Epithelial cell of proximal tubule (primary cell): ENCODE measurements at places on chromosomes 7 and 10. TPM values are rescaled to one million over a fixed set of nuclear protein-coding genes. Genes with fewer than 3 reads are reported as not detected.
A peak's percentile ranks its signal among the peaks of the same experiment; 100 is the strongest.

GRCh38 chr7:107692501-107692900, 31.9 kb downstream of the SLC26A4 start:
- no peak for DNase-seq

KIFBP gene
- 51.4 and 69.2 TPM in 2 replicates for total RNA-seq

- no peak for DNase-seq
Measured at GRCh38 chr10:22900841-22901601, 26.8 kb upstream of the ARMC3 start.

DNA sequence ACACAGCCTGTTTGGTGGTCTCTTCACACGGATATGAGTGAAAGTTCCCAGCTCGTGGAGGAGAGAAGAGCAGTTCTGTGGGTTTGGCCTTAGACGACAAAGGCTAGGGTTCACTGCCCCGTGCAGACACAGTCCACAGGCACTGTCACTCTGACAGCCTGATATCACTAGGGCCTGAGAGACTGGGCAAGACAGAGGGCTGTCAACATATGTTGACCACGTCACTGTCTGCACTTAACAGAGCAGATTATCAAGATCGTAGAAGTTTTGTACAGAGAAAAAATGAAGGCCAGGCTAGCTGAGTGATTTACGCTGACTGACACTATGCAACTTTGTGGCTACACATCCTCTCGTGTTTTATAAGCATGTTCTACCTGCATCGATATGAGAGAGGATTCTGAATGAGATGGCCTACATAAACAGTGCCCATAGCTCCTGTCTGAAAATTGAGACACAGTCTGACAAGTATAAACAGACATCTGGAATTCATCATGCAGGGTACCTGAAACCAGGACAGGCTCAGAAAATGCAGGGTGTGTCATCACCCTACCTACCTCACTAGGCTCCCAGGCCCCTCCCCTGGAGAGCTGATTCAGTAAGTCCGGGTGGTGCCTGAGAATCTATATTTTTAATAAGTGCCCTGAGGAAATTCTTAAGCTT, 120.0 kb downstream of the SGMS1 start:
- DNase-seq = no peak

DNA sequence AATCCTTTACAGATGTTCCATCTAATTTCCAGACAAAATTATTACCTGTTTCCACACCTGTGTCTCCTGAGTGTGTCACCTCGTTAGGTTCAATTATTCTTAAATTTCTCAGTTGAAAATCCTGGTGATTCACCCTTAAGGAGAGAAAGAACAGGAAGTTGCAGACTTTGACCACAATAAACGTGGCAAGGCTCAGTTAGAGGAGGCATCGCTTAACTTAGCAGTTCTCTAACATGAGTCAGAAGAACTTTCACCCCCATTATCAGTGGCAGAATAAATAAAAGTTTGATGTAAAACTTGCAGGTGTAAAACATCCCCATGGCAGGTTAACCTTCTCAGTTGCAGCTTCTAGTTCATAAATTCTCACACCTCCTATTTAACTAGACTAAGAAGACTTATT, 8.3 kb downstream of the XPNPEP1 start:
- DNase-seq = peak; percentile 83

GRCh38 chr10:110510086-110510485, 12.4 kb downstream of the DUSP5 start:
- no peak for DNase-seq

- DNase-seq = no peak
Measured at GRCh38 chr10:94092848-94093247, 99.1 kb downstream of the PLCE1 start.

GRCh38 chr7:42910306-42910705, 1.6 kb downstream of the C7orf25 start:
- no peak for DNase-seq

CXCL12 gene
- 0.46 and 0.94 TPM in 2 replicates for total RNA-seq

DNA sequence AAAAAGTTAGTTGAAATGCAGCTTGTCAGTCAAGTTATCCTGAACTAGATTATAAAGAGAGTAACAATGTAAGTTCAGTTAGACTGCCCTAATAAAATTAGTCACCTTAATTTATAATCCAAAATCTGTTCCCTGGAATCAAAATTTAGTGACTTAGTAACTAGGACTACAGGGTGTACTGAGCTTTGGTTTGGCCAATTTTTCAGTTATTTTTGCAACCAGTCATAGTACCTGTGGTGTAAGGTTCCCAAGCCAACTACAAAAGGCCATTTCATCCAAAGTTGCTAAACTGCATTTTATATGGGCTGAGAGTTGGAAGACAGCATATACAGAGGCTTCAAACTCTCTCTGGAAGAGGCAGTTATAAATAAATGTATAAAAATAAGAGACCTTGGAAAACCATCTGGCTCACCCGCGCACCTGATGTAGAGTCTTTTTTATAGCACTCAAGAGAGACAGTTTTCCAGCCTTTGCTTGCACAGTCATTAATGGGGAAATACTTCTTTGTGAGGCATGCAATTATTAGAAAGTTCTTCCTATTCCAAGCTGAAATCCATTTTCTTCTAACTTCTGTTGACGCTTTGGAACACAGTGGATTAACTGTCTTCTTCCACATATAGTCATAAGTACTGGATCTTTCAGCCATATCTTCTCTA, 59.2 kb downstream of the PUS7 start:
- no peak for DNase-seq

RBP3 gene
- not detected in 2 replicates for total RNA-seq

- DNase-seq = no peak
Measured at GRCh38 chr7:115068220-115068619, 146.3 kb downstream of the MDFIC start.

DNA sequence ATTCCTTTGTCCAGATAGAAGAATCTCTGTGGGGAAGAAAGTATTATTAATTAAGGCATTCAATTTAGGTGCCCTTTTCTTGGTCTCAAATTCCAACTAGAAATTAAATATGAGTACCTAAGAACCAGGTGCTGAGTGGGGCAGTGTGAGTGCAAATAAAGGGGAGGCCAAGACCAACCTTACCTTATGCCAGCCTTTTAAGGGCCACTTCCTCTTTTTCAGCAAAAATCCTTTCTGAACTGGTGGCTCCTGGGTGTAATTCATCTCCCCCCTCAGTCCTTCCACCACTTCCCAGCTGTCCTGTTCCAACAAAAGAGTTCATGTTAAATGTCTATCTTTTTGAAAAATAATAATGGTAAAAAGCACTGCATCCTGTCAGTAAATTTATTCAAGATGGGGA, 108.2 kb downstream of the OSBPL3 start:
- no peak for DNase-seq

DNA sequence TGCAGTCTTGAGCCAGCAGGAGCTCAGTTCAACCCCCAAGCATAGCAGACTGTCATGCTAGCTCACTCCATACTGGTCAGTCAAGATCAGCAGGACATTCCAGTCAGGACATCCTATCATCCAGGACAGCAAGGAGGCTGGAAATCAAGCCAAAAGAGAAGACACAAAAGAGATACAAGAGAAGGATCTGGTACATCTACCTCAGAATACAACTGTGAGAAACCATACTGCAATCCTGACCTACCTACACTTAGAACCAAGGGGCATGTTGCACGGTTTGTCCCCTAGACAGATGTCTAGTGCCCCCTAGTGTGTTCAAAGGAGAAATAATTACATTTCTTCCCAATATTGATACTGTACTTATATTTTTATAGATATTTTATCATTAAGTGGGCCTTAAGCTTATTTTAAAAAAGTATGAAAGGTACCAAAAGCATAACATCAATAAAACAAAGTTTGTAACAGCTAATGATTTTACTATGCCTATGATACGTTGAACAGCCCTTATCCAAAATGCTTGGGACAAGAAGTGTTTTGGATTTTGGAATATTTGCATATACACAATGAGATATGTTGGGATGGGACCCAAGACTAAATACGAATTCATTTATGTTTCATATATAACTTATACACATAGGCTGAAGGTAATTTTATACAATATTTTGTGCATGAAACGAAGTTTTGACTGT, 26.7 kb downstream of the ERCC6 start:
- DNase-seq = peak; percentile 0

DNA sequence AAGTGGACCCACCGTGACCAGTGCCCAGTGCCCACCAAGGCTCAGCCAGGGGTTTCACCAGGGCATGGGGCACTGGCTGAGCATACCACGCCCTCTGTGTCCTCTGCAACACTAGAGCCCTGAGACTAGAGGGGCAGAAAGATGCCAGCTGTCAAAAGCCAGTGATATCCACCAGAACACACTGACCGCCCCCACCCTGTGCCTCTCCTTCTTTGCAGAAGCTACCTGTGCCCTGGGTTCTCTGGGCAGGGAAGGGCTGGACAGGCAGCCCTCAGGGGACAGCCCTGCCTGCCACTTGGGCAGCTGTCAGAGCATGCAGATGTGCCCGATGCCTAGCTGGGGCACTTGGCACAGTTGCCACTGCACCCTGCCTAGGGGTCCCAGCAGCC, 494 bp downstream of the VSIR start:
- DNase-seq = no peak

DNA sequence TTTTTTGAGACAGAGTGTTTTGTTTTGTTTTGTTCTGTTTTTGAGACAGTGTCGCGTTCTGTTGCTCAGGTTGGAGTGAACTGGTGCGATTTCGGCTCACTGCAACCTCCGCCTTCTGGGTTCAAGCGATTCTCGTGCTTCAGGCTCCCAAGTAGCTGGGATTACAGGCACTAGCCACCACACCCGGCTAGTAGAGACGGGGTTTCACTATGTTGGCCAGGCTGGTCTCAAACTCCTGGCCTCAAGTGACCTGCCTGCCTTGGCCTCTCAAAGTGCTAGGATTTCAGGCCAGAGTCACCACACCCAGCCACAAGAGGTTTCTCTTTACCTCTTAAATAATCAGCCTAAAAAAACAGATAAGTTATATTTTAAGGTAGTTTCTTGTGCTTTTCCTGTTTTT, 8.7 kb upstream of the ARHGAP12 start:
- no peak for DNase-seq

- DNase-seq = no peak
Measured at GRCh38 chr10:128314686-128315085, 188.5 kb upstream of the MKI67 start.

PRRT4 gene
- 1.3 TPM in 1 of 2 replicates, not detected in the other for total RNA-seq

- no peak for DNase-seq
Measured at GRCh38 chr10:35265435-35265834, 70.9 kb upstream of the CCNY start.

PROSER2 gene
- 91.6 and 112 TPM in 2 replicates for total RNA-seq

DNA sequence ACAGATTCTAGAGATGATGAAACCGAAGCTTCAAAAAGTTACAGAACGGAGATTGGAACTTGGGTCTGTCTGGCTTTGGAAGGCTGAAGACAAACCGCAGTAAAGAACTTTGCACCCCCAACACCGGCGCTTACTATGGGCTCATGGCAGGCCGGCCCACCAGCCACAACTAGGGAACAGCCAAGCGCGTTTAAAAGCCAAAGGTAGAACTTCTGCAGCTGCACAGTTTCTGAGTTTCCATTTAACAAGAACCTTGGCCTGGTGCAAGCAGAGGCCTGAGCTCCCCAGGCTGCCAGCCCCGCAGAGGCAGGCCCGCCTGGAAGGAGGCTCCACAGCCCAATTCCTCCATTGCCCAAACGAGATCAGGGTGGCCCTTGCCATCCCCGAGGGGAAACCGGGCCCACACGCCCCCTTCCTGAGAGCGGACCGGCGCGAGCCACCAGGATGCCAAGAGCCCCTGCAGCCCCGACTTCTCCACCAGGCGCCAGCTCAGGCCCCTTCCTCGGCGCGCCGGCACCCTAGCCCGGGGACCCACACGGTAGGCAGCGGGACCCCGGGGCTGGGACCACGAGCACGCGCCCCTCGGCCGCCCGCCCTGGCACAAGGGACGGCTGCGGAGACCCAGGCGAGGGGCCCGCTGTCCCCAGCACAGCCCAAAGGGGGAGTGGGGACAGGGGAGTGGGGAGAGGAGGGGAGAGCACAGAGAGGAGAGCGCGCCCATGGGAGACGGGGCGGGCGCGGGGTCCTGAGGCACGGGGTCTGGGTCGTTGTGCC, 566 bp downstream of the MAD1L1 start:
- no peak for DNase-seq

GPRIN2 gene
- total RNA-seq = 4.5 and 9.1 TPM in 2 replicates

DKK1 gene
- 3.2 and 39.9 TPM in 2 replicates for total RNA-seq

DNA sequence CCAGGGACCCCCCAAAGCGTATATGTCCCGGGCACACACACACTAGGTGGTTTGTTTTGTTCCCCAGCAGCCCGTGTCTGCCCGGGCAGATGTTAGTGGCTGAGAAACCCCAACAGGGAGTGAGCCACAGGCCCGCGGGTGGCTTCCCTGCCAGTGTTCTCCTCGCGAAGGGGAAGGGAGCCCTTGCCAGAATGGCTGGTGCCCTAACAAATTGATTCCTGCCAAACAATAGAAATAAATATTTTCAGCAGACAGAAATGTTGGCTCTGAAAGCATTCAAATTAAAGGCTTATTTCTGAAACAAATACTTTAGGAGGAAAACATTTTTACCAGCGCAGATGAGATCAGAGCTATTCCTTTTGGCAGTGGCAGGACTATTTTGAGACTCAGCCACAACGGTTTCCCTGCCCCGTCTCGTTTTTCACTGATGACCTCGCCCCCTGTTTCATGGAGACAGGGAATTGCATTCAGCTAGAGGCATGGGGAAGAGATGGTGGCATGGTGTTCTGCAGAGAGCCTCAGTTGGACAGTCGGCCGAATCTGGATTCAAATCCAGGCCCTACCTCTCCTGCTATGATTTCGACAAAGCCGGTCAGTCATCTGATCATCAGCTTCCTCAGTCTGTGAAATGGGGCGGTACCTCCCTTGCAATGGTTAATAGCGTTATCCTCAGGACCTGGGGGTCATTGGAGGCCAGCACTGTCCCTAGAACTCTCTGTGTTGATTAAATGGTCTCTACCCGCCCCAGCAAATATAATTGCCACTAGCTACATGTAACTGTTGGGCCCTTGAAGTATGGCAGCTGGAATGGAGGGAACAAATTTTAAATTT, 84.5 kb downstream of the CUX1 start:
- no peak for DNase-seq

TAC1 gene
- 1.8 and 4.4 TPM in 2 replicates for total RNA-seq

- no peak for DNase-seq
Measured at GRCh38 chr7:1514407-1514806, 10.2 kb upstream of the INTS1 start.

GRCh38 chr10:75265856-75266255, 30.1 kb upstream of the COMTD1 start:
- DNase-seq = no peak

GRCh38 chr10:91642831-91643692, 10.2 kb upstream of the PPP1R3C start:
- DNase-seq = no peak

DNA sequence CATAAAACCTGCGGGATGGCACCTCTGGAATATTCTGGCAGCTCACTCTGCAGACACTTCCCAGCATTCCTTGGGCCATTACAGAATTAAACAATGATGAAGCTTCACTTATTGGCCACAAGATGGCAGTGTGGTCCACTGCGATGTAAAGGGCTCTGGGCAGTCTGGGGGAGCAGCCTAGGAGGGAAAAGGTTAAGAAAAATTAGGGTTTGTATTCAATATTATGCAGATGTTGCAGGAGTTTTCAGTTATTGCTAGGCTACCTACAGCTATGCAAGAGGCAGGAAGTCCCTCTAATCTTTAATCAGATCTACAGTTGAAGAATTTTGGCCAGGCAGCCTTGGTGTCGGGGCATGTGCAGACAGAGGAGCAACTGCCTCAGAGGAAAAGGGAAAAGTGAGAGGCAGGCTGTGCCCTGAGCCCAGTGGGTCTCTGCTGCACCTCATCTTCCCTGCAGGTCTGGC, 233.2 kb upstream of the PRSS1 start:
- DNase-seq = no peak
